ENCODE measurements at places on chromosomes 2 and 18.

DNA sequence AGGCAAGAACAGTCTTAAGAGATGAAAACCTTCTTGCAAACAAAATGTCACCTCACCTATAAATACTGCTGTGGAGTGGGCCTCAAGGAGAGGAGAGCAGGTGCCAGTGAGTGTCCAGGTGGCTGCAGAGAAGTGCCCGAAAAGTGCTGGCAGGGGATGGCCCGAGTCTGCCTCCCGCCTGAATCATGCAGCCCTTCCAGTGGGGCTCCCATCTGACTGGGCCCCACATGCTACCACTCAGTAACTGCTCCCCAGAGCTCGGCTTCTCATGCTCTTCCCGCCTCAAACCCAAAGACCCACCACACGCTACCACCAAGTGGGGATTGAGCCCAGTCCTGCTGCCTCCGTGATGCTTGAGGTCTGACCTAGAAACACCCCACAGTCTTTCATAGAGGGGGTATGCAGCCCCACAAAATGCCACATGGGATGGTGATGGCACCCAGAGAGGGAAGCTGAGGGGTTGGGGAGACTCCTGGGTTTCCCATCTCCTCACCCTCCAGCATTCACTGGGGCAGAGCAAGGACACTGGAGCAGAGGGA is 7.4 kb downstream of the HS6ST1 start:
- no peak for DNase-seq

GRCh38 chr18:22385718-22386117 is 32.0 kb downstream of the CTAGE1 start:
- DNase-seq = no peak

- DNase-seq = no peak
Measured at GRCh38 chr2:97935719-97936161, 60.0 kb downstream of the TMEM131 start.

DNA sequence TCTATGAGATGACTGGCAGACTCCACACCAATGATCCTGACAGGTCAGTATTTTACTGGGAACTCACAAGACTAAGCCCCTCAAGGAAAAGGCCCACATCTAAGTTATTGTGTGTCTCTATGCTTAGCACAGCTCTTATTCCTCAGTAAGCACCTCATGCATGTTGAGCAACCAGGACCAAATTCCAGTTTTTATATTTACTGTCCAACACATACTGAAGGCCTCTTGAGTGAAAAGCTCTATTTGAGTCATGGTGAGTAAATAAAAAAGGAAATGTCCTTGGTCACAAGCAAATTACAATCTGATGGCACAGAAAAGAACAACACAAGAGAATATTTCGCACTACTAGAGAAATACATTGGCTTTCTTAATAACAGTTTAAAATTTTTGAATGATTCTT is 87.9 kb upstream of the ETAA1 start:
- no peak for DNase-seq
